RPMI7951 (cell line): ENCODE measurements at places on chromosomes 12 and 14.

DNA sequence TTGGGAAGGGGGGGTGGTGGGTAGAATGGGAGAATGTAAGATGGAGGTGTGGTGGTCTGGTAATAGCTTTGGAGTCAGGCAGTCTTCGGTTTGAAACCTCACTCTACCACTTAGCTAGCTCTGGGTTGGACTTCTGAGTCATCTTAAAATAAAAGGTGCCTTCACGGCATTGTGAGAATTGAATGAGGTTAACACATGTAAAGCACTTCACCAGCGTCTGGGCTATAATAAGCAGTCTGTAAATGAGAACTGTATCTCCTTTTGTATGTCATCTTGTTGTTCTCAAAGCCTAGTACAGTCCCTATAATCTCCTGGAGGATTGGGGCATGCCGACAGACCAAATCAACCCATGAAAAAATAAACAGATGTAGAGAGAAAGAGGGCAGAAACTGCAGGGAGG is 11.2 kb downstream of the C2CD5 start:
- DNase-seq, result no peak

- DNase-seq, result no peak
Measured at GRCh38 chr14:100203962-100204834, 34.7 kb upstream of the YY1 start.

DNA sequence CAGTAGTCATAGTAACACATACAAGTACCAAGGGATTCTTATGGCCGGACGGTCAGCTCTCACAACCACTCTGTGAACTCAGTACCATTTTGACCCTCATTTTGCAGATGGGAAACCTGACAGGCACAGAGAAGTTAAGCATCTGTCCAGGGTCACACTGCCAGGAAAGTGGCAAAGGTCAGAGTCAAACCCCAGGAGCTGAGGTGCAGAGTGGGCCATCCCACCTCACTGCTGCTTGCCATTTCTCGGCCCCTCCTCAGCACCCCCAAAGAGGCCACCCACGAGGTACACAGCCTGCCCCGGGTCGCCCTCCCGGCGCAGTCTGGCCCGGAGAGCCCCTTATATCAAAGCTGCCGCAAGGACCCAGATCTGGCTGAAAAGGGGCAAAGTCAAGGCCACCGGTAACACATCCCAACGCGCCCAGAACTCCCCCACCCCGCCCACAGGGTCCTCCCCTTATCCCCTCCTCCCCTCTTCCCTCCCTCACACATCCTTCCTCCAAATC is 1.7 kb downstream of the NCOR2 start:
- DNase-seq, result no peak

GRCh38 chr12:103652808-103653207 is 65.7 kb downstream of the STAB2 start:
- no peak for DNase-seq

DNA sequence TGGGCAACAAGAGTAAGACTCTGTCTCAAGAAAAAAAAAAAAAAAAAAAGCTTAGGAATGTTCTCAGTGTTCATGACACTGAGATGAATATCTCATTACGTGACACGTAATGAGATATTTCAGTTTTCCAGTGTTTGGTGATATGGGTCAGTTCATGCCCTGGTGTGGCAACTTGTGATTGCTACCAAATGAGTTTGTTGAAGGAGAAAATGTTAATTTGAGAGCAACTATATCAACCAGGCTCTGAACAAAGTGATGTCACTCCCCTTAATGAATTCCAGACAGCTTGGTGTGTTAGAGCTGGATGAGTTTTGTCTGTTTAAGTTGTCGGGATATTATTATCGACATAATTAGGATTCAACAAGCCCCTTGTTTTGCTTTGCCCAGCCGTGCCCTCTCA is 211.7 kb downstream of the DPF3 start:
- peak; percentile 41 for DNase-seq
